ENCODE measurements at places on chromosomes 12 and 14.

DNA sequence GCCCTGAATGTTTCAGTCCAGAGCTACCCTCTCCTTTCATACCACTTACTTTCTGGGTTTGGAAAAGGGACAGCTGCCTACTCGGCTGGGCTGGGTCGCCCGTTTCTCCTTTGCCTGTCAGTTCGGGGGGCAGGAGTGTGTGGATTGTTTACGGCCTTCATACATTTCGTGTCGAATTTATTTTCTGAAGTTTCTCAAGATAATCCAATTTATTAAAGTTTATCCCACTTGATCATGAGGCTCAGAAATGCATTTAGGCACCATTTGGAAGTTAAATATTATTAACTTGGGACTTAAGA lies 608 bp downstream of the ZNF410 start:
- no peaks in the 10 kb centered on the region for H3K27me3 ChIP-seq
- peaks cover 33% of the 10 kb centered on the region for H3K4me1 ChIP-seq
- H3K4me3 ChIP-seq = peak overlapping the region; percentile 72

DNA sequence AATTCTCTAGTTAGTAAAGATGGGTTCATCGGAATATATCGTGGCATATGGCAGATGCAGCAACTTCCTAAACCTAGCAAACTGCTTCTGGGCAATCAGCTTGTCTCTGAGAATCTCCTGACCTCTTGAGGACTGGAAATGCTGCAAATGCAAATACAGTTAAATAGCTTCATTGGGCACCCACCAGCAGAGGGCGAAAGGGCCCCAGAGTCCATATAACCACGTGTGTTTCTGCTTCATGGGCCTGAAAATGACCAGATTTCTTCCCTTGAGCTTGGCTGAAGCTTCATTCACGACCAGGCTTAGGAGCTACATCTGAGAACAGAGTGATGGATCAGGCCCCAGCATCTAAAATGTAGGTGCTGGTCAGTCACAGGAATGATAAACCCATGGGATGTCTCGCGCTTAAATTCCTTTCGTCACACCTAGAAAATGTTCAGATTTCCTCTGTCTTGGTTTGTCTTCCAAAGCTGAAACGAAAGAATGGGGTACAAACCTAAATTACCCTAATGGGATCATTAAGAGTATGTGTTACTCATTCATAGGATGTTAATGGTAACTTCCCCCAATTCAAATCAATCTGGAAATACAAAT lies 1482.5 kb upstream of the TMEM132C start:
- no peak overlapping the region for H3K4me3 ChIP-seq
- no peaks in the 10 kb centered on the region for H3K36me3 ChIP-seq
- H3K27ac ChIP-seq = no peak overlapping the region
- DNase-seq = no peak
- H3K27me3 ChIP-seq = no peaks in the 10 kb centered on the region

DNA sequence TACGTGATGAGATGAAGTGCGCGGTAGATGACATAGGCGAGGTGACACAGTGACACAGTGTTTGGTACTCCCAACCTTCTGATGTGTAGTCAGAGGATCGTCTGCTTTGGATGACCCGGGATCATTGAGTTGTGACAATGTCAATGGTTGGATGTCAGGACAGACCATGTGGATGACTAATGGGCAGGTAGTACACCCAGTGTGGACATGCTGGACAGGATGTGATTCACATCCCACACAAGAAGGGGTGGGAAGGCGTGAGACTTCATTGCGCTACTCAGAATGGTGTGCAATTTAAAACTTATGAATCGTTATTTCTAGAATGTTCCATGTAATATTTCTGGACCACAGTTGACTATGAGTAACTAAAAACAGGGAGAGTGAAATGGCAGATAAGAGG lies 23.8 kb downstream of the MAP3K9 start:
- no peaks in the 10 kb centered on the region for H3K36me3 ChIP-seq
- no peak for DNase-seq
- no peak overlapping the region for H3K4me3 ChIP-seq
- H3K4me1 ChIP-seq = no peaks in the 10 kb centered on the region
- no peak overlapping the region for H3K27ac ChIP-seq

DNA sequence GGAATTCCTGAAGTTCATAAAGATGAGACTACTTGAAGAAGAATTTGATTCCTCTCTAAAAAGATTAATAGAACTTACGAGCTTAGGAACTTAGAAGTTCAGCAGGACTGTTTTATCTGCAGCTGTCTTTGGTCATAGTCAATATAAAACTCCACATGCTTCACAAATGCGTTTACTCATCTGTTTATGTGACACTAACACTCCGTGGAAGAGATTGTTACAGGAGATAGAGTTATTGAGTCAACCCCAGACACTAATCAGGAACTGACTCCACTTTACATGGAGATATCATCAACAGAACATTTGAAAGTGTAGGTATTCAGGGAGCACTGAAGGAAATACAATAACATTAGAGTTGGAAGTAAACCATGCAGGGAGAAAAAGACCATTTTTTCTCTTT lies 92.8 kb downstream of the LRFN5 start:
- no peaks in the 10 kb centered on the region for H3K36me3 ChIP-seq
- H3K27ac ChIP-seq = no peak overlapping the region
- H3K27me3 ChIP-seq = no peaks in the 10 kb centered on the region
- DNase-seq = no peak

- peaks cover 36% of the 10 kb centered on the region for H3K4me1 ChIP-seq
- no peak for DNase-seq
- H3K27me3 ChIP-seq = no peaks in the 10 kb centered on the region
Measured at GRCh38 chr12:95633732-95634465, 82.6 kb upstream of the USP44 start.

GRCh38 chr14:91303091-91303923 lies 58.8 kb upstream of the GPR68 start:
- no peaks in the 10 kb centered on the region for H3K27me3 ChIP-seq
- H3K36me3 ChIP-seq = peaks cover 26% of the 10 kb centered on the region
- H3K27ac ChIP-seq = no peak overlapping the region
- H3K4me3 ChIP-seq = no peak overlapping the region

GRCh38 chr12:116689521-116689920 lies 48.3 kb downstream of the SPRING1 start:
- DNase-seq = peak; percentile 2
- H3K27ac ChIP-seq = no peak overlapping the region
- H3K36me3 ChIP-seq = no peaks in the 10 kb centered on the region
- H3K4me3 ChIP-seq = no peak overlapping the region
- H3K27me3 ChIP-seq = peaks cover 8% of the 10 kb centered on the region

- H3K4me3 ChIP-seq = no peak overlapping the region
- peaks cover 9% of the 10 kb centered on the region for H3K4me1 ChIP-seq
- H3K36me3 ChIP-seq = no peaks in the 10 kb centered on the region
- no peak for DNase-seq
- H3K27me3 ChIP-seq = no peaks in the 10 kb centered on the region
Measured at GRCh38 chr12:59007620-59008019, 87.3 kb upstream of the LRIG3 start.

DNA sequence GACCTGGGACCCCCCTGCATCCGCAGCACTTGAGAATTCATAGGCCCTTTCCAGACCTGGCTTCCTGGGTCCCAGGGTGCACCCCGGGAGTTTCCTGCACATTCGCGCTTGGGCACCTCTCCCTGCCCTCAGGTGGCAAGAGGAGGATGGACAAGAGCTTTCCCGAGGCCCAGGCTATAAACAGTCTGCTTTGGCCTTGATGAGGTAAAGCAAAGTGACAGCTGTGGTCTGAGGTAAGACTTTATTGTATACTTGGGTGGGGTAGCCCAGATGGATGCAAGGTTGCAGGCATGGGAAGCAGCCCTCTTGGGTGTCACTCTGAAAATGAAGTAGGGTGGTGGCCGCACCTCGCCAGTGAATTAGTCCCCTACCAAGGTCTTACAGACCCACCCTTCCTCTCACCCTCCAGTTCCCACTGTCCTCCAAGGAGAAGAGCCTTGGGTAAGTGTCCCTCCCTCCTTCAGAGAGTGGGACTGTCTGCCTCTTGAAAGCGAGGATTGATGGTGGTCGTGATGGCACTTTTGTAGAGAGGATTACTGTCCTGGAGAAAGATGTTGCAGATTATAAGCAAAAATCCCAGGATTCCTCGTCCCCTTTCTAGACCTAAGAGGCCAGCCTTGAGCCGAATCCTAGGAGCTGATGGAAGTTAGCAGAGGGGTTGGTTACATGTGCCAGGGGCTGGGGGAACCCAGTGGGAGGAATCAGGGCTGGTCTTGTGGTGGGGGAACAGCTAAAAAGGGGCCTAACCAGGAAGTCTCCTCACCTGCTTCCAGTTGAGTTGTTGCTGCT lies 10.6 kb upstream of the CSAD start:
- no peak overlapping the region for H3K27ac ChIP-seq
- no peak for DNase-seq
- H3K27me3 ChIP-seq = no peaks in the 10 kb centered on the region
- peaks cover 29% of the 10 kb centered on the region for H3K36me3 ChIP-seq

GRCh38 chr14:41072776-41073175 lies 533.9 kb upstream of the LRFN5 start:
- H3K27ac ChIP-seq = no peak overlapping the region
- no peak overlapping the region for H3K4me3 ChIP-seq
- H3K4me1 ChIP-seq = no peaks in the 10 kb centered on the region
- DNase-seq = no peak
- H3K36me3 ChIP-seq = no peaks in the 10 kb centered on the region

- no peak overlapping the region for H3K4me3 ChIP-seq
- H3K27me3 ChIP-seq = no peaks in the 10 kb centered on the region
- peaks cover 92% of the 10 kb centered on the region for H3K36me3 ChIP-seq
- DNase-seq = no peak
Measured at GRCh38 chr12:109951751-109952150, 44.4 kb downstream of the GIT2 start.

GRCh38 chr12:116389990-116390389 lies 112.5 kb upstream of the MED13L start:
- H3K27me3 ChIP-seq = no peaks in the 10 kb centered on the region
- peak overlapping the region; percentile 78 for H3K27ac ChIP-seq
- H3K4me1 ChIP-seq = peaks cover 20% of the 10 kb centered on the region
- DNase-seq = no peak
- no peaks in the 10 kb centered on the region for H3K36me3 ChIP-seq
- H3K4me3 ChIP-seq = no peak overlapping the region

DNA sequence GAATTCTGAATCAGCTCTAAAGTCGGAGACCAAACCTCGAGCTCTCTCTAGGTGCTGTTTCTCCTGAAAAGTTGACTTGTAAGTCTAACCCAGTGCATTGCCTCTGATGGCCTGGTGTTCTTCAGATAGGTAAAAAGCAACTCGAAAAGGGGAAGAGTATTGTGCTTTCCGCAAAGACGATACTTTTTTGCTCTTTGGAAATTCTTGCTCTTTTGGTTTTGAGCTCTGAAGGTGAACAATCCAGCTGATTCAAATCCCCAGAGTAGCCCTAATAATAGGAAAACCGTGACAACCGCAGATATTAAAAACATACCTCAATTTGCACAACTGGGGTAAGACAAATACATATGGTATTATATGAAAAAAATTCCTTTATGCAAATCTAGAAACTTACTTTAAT lies 447.4 kb downstream of the RAD51B start:
- no peaks in the 10 kb centered on the region for H3K36me3 ChIP-seq
- H3K4me1 ChIP-seq = peaks cover 27% of the 10 kb centered on the region
- no peaks in the 10 kb centered on the region for H3K27me3 ChIP-seq
- no peak for DNase-seq

- peaks cover 30% of the 10 kb centered on the region for H3K4me1 ChIP-seq
- DNase-seq = peak; percentile 91
- H3K36me3 ChIP-seq = no peaks in the 10 kb centered on the region
- peak within 1 kb of the TSS; percentile 98 for H3K27ac ChIP-seq
- no peaks in the 10 kb centered on the region for H3K27me3 ChIP-seq
Measured at GRCh38 chr12:38905480-38906351, at the start of gene CPNE8. TSS of gene CPNE8 (minus strand) at chr12:38905591. CDS start at chr12:38905534, 57 bp downstream.

GRCh38 chr12:79331870-79332269 lies 358.9 kb downstream of the PAWR start:
- H3K4me1 ChIP-seq = no peaks in the 10 kb centered on the region
- no peaks in the 10 kb centered on the region for H3K36me3 ChIP-seq
- no peak overlapping the region for H3K27ac ChIP-seq
- no peak overlapping the region for H3K4me3 ChIP-seq
- H3K27me3 ChIP-seq = no peaks in the 10 kb centered on the region
- DNase-seq = no peak

DNA sequence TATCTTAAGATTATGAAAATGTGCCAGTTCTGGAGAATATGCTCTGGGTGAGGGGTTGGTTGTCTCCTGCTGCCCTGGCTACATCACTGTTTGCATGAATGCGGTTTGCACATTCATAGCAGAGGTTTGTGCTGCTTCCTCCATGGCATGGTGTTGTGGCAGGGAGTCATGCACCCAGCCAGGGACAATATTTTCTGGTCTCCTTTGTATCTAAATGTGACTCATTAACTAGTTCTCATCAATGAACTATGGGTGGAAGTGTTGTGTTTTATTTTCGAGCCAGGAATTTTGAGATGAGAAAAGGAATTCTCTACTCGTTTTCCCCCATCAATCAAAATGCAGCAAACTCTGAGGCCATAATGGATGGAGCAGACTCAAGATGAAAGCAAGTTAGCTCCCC lies 527.3 kb downstream of the SNAPC1 start:
- no peaks in the 10 kb centered on the region for H3K4me1 ChIP-seq
- no peaks in the 10 kb centered on the region for H3K36me3 ChIP-seq
- H3K27ac ChIP-seq = no peak overlapping the region
- no peak overlapping the region for H3K4me3 ChIP-seq
- H3K27me3 ChIP-seq = no peaks in the 10 kb centered on the region
- DNase-seq = no peak

DNA sequence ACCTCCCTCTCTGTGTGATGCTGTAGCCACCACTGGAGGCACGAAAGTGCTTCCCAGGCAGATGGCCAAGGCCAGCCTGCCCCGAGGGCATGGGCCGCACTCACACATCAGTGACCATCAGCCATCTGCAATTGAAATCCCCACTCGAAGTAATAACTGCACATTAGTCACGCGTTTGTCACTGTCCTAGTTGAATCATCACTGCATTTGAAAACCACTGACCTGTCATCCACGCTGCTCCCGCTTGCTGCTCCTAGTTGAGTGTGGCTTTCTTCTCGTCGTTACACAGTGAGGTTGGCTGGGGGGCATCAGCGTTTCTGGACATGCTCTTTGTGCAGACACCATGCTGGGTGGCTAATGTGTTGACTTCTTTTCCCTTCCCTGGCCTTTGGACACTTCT lies 176.1 kb downstream of the ADGRD1 start:
- peak; percentile 67 for DNase-seq
- H3K27ac ChIP-seq = no peak overlapping the region
- no peak overlapping the region for H3K4me3 ChIP-seq
- no peaks in the 10 kb centered on the region for H3K36me3 ChIP-seq

DNA sequence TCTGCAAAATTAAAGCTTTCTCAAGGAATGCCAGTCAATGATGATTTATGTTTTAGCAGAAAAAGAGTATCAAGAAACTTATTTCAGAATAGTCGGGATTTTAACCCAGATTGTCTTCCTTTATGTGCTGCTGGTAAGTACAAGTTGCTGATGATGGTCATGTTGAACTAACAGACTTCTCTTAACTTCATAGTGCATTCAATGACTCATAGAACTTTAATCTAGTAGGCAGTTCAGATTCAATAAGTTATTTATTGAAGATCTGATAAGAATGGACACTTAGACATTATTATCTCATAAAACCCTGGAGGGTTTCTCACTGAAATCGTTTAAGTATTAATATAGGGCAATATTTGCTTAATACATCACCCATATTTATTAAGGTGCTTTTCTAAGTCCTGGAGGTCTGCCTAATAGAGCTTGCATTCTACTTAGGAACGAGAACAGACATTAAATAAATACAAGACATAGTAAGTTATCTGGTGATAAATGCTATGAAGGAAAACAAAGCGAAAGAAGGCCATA lies 33.8 kb downstream of the TOGARAM1 start:
- DNase-seq = no peak
- H3K27me3 ChIP-seq = no peaks in the 10 kb centered on the region
- peaks cover 15% of the 10 kb centered on the region for H3K36me3 ChIP-seq
- H3K4me1 ChIP-seq = no peaks in the 10 kb centered on the region
- H3K27ac ChIP-seq = no peak overlapping the region
- H3K4me3 ChIP-seq = no peak overlapping the region

Measured in suprapubic skin (tissue), 4 donors.